ENCODE measurements at places on chromosomes 5 and 9. TPM values are rescaled to one million over a fixed set of nuclear protein-coding genes. Genes with fewer than 3 reads are reported as not detected.

GRCh38 chr9:110126499-110126941 is 81.4 kb downstream of the C9orf152 start:
- H3K27ac ChIP-seq = no peak overlapping the region
- H3K4me1 ChIP-seq = no peaks in the 10 kb centered on the region
- DNase-seq = no peak
- H3K27me3 ChIP-seq = no peaks in the 10 kb centered on the region
- H3K36me3 ChIP-seq = peaks cover 2% of the 10 kb centered on the region
- no peak overlapping the region for H3K4me3 ChIP-seq

- H3K4me1 ChIP-seq = peaks cover 14% of the 10 kb centered on the region
- no peak within 1 kb of the TSS for H3K27ac ChIP-seq
- no peak for DNase-seq
- H3K36me3 ChIP-seq = no peaks in the 10 kb centered on the region
- no peak within 1 kb of the TSS for H3K4me3 ChIP-seq
These were observed at the start of gene PPP1R26 for GRCh38 chr9:135479469-135480052. TSS of gene PPP1R26 (plus strand) at chr9:135479782. CDS start at chr9:135484511, 4,729 bp downstream.

DNA sequence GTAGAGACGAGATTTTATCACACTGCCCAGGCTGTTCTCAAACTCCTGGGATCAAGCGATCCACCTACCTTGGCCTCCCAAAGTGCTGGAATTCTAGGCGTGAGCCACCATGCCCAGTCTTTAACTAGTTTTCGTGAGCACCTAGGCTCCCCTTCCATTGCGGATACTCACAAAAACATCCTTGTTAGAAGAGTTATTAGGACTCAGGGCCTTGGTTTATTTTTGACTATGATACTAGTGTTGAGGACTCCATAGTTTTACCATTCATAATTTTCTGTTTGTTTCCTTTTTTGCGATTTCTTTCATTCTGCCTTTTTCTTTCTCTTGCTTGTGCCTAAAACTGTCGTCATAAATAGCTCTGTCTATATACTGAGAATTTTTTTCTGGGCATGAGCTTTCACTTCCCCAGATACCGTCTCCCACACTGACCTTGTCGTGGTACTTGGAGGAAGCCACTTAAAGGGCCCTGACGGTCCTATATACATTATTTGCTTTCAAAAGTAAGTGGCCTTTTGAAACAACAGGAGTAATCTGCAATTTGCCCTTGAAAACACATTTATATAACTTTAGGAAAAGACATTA is 5.2 kb downstream of the F2R start:
- no peak overlapping the region for H3K27ac ChIP-seq
- no peaks in the 10 kb centered on the region for H3K36me3 ChIP-seq
- peaks cover 11% of the 10 kb centered on the region for H3K27me3 ChIP-seq
- peaks cover 10% of the 10 kb centered on the region for H3K4me1 ChIP-seq

GRCh38 chr5:151085517-151086041 is 4.7 kb upstream of the TNIP1 start:
- H3K4me1 ChIP-seq = peaks cover 65% of the 10 kb centered on the region
- peak overlapping the region; percentile 80 for H3K4me3 ChIP-seq
- H3K27ac ChIP-seq = peak overlapping the region; percentile 88
- DNase-seq = no peak

DNA sequence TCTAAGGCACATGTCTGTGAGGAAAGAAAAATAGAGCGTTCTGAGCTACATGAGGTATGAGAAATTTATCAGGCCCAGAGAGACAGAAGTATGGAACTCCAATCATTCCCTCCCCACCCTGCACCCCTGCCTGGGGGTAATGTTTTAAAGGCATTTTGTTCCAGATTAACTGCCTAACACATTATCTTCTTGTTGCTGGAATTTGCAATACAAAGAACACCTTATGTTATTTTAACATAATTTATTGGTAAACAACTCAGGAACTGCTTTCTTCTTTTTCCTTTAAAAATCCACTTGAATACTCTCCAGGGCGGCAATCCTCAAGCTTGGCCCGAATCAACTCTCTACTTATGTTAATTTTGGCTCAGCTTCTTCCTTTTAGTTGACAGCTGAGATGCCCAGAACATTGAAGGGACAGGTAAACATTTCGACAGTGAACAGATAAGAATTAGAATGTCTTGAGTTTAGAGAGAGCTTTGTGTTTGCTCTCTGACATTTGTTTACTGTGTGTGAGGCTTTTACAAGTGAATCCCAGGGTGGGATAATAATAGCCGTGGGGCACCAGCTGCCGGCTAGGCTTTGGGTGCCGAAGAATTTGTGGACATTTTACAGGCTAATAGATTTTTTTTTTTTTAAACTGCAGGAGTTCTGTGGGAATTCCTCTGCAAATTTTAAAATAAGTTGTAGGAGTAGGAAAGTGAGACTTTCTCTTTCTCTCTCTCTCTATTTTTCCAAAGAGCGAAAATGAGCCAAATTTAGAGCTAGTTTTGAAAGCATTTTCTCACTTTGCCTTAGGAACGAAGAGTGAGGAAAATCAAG is 96.4 kb upstream of the TAF11L2 start:
- DNase-seq = no peak
- no peaks in the 10 kb centered on the region for H3K27me3 ChIP-seq
- no peak overlapping the region for H3K27ac ChIP-seq
- no peaks in the 10 kb centered on the region for H3K4me1 ChIP-seq
- no peak overlapping the region for H3K4me3 ChIP-seq

- no peaks in the 10 kb centered on the region for H3K4me1 ChIP-seq
- no peaks in the 10 kb centered on the region for H3K27me3 ChIP-seq
- H3K27ac ChIP-seq = no peak overlapping the region
- no peak for DNase-seq
- no peak overlapping the region for H3K4me3 ChIP-seq
These were observed 202.8 kb downstream of the CCDC171 start for GRCh38 chr9:15755660-15756059.

DNA sequence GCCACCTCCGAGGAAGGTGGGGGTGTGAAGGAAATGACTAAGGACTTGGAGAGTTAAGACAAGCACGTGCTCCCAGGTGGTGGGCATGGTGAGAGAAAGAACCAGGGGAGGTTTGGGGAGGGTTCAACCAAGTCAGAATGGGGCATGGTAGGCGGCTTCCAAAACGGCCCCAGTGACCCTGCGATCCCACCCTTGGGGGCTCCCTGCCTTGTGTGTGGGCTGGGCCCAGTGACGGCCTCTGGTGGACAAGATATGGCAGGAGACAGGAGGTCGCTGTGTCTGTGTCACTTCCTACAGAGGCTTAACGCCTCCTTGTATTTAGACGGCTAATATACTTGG is 51.3 kb upstream of the IRX4 start:
- peaks cover 17% of the 10 kb centered on the region for H3K27me3 ChIP-seq
- no peaks in the 10 kb centered on the region for H3K4me1 ChIP-seq
- DNase-seq = no peak
- H3K27ac ChIP-seq = no peak overlapping the region

DNA sequence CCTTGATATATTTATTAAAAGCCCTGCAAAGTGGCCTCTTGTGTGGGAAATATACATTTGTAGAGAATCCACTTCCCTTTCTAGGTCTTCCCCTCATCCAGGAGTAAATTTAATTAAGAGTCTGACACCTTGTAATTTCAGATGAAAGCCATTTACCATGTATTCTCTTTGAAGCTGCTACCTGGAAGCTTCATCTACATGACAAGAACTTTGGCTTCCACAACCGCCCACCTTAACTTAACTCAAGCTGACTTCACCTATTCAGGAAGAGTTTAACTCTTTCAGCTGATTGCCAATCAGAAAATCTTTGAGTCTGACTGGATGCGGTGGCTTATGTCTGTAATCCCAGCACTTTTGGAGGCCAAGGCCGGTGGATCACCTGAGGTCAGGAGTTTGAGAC is 899.9 kb downstream of the TAF11L14 start:
- no peaks in the 10 kb centered on the region for H3K4me1 ChIP-seq
- H3K36me3 ChIP-seq = no peaks in the 10 kb centered on the region
- H3K27me3 ChIP-seq = no peaks in the 10 kb centered on the region

DNA sequence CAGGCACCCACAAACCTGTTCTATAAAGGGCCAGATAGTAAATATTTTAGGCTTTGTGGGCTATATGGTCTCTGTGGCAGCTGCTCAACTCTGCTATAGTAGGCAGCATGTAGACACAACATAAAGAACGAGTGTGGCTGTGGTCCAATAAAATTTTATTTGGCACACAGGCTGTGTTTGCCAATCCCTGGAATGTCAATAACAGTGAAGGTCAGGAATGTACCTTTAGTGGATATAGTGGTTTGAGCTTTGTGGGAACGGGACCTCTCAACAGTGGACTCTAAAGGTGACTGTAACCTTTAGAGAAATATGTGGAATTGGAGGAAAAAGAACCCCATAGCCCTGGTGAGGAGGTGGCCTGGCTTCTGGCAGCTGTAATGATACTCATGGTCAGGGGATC is 145.2 kb downstream of the MAST4 start:
- H3K4me3 ChIP-seq = no peak overlapping the region
- H3K36me3 ChIP-seq = no peaks in the 10 kb centered on the region
- no peaks in the 10 kb centered on the region for H3K4me1 ChIP-seq
- DNase-seq = no peak
- peaks cover 10% of the 10 kb centered on the region for H3K27me3 ChIP-seq

DNA sequence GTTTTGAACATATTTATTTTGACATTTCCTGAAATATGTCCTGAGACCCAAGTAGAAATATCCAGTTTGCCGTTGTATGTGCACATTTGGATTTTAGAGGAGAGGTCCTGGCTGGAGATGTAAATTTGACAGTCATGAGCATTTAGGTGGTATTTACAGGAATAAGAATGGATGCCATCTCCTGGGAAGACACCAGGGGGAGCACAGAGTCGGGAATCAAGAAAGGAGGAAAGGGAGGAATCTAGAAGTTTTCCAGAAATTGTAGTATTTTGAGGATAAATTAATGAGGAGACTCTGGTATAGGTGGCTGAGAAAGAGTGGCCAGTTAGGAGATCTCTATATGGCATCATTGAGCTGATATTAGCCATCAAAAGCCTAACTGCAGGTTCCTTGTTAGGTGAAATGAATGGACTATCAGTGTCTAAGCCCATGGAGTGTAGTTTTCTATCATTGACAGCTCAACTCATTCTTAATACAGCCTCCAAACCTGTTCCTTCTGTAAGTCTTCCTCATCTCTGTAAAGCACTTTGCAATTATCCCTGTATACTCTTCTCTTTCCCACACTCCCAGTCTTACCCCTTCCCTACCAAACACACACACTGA is 7.2 kb downstream of the GAPT start:
- no peaks in the 10 kb centered on the region for H3K4me1 ChIP-seq
- no peaks in the 10 kb centered on the region for H3K36me3 ChIP-seq

GRCh38 chr5:137622850-137623249 is 113.0 kb downstream of the KLHL3 start:
- no peaks in the 10 kb centered on the region for H3K27me3 ChIP-seq
- no peak overlapping the region for H3K4me3 ChIP-seq
- H3K27ac ChIP-seq = no peak overlapping the region
- H3K36me3 ChIP-seq = peaks cover 39% of the 10 kb centered on the region
- H3K4me1 ChIP-seq = no peaks in the 10 kb centered on the region

DNA sequence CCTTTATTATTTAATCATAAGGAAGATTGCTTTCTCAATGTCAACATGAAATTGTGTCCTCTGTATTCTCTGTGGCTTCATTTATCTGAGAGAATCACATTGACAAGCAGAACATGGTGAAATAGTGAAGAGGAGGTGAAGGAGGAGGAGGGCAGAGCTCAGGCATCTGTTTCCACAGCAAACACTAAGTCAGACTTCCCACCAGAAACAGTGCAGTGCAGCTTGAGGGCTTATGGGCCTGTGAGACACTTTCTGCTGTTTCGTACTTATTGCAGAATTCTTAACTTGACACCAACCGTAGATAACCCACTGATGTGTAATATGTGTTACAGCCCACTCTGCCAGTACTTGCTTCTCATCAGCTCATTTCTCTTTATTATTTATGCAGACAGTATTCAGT is 386.3 kb downstream of the DIRAS2 start:
- H3K4me1 ChIP-seq = no peaks in the 10 kb centered on the region
- no peaks in the 10 kb centered on the region for H3K36me3 ChIP-seq
- no peak overlapping the region for H3K27ac ChIP-seq
- no peaks in the 10 kb centered on the region for H3K27me3 ChIP-seq

DNA sequence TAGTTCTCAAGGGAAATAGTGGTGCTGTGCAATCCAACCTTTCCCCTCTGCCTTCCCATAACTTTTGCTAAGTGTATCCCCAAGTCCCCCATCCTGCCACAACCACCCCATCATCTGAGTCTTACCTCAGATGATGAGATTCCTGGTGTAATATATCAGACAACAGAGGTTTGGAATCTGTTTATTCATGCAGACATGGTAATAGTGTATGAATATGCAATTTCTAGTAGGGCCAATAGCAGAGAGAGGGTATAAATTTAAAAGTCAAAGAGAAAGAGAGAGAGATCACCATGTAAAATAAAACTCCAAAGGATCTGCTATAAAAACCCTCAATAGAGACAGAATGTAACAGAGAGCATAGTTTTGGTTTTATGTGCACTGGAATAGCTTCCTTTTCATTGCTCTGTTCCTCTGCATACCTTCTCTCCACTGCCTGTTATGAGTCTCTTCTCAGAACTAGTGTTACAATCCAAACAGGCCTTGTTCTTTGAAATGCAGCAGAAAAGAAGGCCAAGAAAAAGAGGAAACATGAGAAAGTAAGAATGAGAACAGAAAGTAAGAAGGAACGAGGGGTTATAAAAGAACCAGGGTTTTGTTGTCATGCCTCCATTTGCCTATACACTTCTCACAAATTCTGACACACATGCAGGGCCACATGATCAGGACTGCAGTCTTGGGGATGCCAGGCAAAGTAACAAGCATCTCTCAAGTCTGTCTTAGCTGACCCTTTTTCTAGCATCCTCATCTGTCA is 278.0 kb downstream of the CETN3 start:
- H3K4me1 ChIP-seq = no peaks in the 10 kb centered on the region
- H3K36me3 ChIP-seq = no peaks in the 10 kb centered on the region
- H3K27me3 ChIP-seq = no peaks in the 10 kb centered on the region

- no peaks in the 10 kb centered on the region for H3K36me3 ChIP-seq
- no peak overlapping the region for H3K27ac ChIP-seq
- no peaks in the 10 kb centered on the region for H3K27me3 ChIP-seq
- H3K4me3 ChIP-seq = no peak overlapping the region
- no peak for DNase-seq
- H3K4me1 ChIP-seq = no peaks in the 10 kb centered on the region
These were observed 252.5 kb downstream of the TRPM3 start for GRCh38 chr9:70868661-70869652.

- no peaks in the 10 kb centered on the region for H3K36me3 ChIP-seq
- no peak overlapping the region for H3K27ac ChIP-seq
- no peak overlapping the region for H3K4me3 ChIP-seq
- no peaks in the 10 kb centered on the region for H3K27me3 ChIP-seq
These were observed 57.2 kb downstream of the ELAVL2 start for GRCh38 chr9:23768861-23769260.

DNA sequence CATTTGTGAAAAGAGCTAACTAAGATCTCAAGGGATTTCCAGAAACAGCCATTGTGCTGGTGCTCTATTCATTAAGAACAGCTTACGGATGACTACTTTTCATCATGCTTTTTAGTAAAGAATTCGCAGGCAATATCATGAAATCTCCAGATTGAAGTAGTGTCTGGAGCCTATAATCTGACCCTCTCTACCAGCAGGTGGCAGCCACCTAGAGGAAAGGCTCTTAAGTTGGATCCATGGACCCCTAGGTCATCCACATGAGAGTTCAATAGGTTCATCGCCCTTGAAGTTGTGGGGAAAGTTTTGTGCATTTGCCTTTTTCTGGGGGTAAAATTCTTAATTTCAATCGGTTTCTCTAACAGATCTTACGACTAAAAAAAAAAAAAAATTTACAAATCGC is 82.3 kb downstream of the SLC1A3 start:
- peaks cover 5% of the 10 kb centered on the region for H3K27me3 ChIP-seq
- no peak overlapping the region for H3K4me3 ChIP-seq
- DNase-seq = peak; percentile 29
- H3K36me3 ChIP-seq = no peaks in the 10 kb centered on the region
- no peak overlapping the region for H3K27ac ChIP-seq
- peaks cover 10% of the 10 kb centered on the region for H3K4me1 ChIP-seq

RNF180 gene
- not detected for polyA plus RNA-seq

NEK6 gene
- 6.6 TPM for polyA plus RNA-seq

PCDHA12 gene
- polyA plus RNA-seq = not detected

ADGRD2 gene
- polyA plus RNA-seq = not detected
